ENCODE measurements at places on chromosomes 13 and 19.

- no peak for DNase-seq
These were observed 32.6 kb downstream of the UBL3 start for GRCh38 chr13:29817604-29818378.

- no peak for DNase-seq
These were observed 2288.9 kb upstream of the PCDH20 start for GRCh38 chr13:63704521-63704920.

DNA sequence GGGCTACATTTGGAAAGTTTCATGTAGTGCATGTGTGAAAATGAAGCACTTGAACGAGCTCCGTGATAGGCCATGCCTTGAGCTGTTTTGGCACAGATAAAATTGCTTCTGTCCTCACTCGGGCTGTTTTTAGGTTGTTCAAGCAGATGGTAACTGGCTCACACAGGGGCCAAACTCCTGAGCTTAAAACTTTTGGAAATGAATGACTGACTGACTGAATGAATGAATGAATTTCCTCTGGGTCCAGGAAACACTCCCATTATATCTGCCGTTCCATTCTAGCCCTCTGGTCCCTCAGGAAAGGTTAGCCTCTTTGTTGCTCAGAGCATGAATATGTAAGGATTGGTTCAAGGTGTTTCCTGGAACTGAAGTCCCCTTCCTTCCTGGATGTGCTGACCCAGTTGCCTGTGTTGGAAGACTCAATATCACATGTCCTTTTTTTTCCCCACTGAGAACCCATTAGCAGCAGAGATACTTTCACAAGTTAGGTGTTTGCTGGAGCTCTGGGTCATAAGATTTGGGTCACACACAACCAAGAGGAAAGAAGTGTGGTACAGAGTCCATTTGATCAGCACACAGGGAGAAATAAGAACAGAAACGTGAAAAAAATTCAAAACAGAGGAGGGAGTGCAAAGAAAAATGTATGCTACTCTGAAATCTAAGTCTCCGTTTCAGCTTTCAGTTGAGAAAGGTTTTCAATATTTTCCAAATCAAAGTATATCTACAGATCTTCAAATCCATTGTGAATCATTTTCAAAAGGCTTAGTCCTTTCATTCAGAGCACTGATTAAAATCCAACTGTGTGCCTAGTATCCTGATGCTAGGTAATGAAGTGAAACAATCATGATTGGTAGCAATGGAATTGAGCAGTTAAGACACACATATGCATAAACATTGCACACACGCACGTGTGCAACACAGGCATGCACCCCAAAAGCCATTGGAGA lies 18.9 kb downstream of the MBNL2 start:
- no peak for DNase-seq

DNA sequence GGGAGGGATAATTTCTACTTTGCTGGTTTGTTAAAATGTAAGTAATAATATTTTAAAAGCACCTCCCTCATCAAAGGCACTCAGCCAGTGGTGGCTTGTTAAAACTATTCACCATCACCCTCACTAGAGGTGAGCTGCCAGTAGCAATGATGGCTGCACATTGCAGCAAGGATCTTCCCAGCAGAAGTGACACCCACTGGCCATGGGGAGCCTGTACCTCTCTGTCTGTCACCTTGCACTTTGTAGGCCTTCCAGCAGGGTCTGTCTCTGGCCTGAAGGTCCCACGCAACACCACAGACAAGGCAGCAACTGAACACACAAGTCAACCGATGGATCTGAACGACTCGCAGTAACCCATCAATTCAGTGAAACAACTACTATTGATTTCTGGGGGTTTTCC lies 47.3 kb upstream of the C13orf42 start:
- no peak for DNase-seq
